ENCODE measurements at places on chromosomes 1 and 21.
A peak's percentile ranks its signal among the peaks of the same experiment; 100 is the strongest.

DNA sequence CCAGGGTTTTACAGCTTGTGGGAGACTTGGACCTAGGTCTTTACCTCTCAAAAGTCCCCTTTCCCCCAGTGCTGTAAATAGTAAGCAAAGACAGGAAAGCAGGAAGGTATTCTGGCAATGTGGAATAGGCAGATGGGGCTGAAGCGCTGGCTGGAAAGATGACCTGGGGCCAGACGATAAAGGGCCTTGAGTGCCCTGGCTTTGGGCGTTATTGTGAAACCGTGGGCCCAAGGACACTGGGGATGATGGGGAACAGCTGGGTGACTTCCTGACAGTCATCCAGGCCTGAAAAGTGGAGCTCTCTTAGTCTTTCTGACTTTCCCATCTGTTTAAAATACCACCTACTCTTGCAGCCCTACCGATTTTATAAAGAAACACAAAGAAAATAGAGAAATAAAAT, 16.3 kb downstream of the URB2 start:
- DNase-seq, result no peak

DNA sequence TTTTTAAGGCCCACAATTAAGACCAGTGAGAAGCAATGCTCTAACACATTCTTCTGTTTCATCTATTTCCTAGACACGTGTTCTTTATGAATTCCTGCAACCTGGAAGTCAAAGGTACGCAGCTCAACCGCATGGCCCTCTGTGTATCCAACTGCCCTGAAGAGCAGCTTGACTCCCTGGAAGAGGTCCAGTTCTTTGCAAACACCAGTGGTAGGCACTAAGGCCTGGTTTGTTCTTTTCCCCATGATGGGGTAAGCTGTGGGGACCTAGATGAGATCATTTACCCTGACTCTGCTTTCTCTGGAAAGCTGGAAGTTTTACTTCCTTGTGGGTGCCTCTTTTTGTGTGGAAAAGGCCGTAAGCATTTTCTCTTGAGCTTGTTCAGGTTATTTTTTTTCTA, 7.3 kb downstream of the SLC44A3 start:
- no peak for DNase-seq

- peak; percentile 73 for DNase-seq
Measured at GRCh38 chr1:30782361-30783255, 25.0 kb upstream of the LAPTM5 start.

DNA sequence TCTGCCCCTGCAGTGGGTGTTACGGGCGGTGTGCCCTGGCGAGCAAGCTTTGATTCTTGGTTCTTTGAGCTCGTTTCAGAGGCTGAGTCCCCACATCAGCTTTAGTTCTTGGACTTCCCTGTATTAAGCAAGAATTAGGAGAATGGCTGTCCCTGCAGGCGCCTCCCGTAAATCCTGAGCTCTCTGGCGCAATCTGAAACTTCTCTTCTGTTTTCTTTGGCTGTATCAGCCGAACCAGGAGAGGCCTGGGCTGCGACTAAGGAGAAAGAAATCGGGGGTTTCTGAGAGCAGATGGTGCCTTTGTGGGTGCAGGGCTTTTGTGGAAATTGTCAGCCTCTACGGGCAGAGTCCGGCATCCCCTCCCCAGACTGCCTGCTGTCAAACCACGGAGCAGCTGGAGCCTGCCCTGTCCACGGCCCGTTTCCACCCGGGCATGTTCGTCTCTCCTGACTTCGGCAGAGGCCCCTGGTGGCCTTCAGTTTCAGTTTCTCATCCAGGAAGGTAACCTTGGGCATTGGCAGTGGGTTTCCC, 17.9 kb downstream of the CSTB start:
- no peak for DNase-seq

- no peak for DNase-seq
Measured at GRCh38 chr1:175864183-175864582, 120.8 kb upstream of the TNR start.

- no peak for DNase-seq
Measured at GRCh38 chr1:115620453-115620852, 21.3 kb upstream of the VANGL1 start.

GRCh38 chr1:93687542-93687941, 5.9 kb upstream of the BCAR3 start:
- DNase-seq, result no peak

GRCh38 chr1:245493029-245493428, 338.2 kb downstream of the KIF26B start:
- no peak for DNase-seq

- DNase-seq, result no peak
Measured at GRCh38 chr1:242185731-242186130, 186.8 kb upstream of the MAP1LC3C start.

GRCh38 chr1:210464519-210465039, 135.9 kb downstream of the HHAT start:
- DNase-seq, result no peak

All from stimulated activated CD8-positive, alpha-beta memory T cell treated with anti-CD3 and anti-CD28 coated beads, Interleukin-2, amount 100 ng/mL, for 48 hours (primary cell).